ENCODE measurements at places on chromosomes 2 and 18. TPM values are rescaled to one million over a fixed set of nuclear protein-coding genes. Genes with fewer than 3 reads are reported as not detected.

Gene CRACDL
- 3.0 TPM for polyA plus RNA-seq

Gene GPR39
- polyA plus RNA-seq = 3.1 TPM

Gene TMEM178A
- polyA plus RNA-seq = 93.3 TPM

DNA sequence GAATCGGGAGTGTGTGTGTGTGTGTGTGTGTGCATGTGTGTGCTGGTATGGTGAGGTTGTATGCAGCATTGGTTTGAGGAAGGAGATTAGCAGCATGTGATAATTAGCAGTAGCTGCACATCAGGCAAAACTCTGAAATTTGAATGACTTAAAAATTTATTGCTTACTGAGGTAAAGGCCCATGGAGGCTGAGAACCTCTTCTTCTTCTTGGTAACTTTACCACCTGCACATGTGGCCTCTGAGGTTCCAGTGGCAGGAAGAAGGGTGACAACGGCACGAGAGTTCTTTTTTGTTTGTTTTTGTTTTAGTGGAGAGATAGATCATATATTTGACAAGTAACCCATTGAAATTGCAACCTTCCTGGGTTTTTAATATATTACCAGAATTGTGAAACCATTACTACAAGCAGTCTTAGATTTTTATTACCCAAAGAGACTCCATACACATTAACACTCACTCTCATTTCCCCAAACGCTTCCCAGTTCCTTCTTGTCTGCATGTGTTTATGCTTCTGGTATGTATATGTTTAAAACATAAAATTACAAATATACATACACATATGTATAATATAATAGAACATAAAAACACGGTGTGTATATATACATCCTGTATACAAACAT, 292.1 kb downstream of the PTGR3 start:
- DNase-seq = no peak

DNA sequence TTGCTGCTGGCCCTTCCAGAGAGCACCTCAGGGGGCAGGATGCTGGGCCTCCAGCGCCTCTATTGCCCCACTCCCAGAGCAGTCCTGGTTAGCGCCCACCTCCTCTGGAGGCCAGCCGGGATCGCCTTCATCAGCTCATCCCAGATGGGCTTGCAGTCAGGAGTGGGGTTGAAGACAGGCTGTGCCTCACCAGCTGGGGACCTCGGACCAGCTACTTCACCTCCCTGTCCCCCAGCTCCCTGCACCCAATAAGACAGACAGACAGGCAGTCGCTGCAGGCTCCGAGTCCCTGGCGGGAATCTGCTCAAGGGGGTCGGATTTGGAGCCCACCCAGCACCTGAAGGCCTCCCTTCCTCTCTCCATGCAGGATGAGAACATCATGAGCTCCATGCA, 18.9 kb upstream of the FAHD2A start:
- no peak for DNase-seq

DNA sequence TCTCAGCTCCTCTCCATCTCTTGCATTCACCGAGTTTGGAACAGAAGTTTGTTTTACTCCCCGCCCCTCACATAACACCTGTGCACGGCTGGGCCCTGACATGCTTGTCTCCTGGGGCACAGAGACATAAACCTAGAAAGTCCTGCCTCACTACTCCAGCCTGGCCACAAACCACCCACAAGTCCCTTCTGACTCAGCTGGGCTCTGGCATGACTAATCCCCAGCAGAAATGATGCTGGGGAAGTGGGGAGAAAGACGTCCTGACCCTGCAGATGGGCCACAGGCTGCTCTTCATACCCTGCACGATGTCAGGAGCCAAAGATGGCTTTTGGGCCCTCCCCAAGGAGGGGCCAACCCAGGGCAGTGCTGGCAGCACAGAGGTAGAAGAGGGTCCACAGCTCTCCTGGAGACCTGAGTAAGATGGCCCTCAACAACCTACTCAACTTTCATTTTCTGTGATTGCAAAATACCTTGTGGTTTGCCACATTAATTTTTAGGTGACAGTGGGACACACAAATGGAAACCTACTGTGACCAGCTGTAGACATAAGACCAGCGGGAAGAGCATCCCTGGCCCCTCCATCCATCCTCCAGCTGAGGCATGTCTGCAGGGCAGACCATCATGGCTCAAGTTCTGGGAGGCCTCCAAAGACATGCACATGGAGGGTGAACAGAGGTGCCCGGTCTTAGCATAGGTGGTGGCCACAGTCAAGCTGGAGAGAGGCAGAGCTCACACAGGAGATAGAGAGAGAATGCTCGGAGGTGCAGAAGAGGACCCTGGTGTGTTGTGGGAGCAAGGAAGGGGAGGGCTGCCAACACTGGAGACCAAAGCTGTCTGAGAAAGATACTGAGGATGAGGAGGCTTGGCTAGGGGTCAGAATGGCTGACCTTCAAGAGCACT, 40.0 kb downstream of the DNMT3A start:
- no peak for DNase-seq

DNA sequence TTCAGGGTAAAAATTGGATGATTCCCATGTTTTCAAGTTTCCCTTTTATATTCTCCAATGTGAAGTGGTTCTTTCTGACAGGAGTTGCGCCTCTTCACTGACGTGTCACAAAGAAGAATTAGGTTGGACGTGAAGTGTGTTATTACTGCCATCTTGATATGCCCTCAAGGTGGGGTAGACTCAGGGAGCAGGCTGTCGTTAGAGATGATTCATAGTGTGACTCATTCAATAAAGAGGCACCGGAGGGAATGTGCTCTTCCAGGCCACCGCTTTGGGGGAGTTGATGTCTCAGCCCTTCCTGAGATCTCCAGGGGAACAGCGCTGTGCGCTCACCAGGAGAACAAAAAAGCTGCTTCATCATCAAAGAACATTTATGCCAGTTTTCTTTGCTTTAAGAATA, 3.6 kb upstream of the DGKD start:
- DNase-seq = peak; percentile 40

DNA sequence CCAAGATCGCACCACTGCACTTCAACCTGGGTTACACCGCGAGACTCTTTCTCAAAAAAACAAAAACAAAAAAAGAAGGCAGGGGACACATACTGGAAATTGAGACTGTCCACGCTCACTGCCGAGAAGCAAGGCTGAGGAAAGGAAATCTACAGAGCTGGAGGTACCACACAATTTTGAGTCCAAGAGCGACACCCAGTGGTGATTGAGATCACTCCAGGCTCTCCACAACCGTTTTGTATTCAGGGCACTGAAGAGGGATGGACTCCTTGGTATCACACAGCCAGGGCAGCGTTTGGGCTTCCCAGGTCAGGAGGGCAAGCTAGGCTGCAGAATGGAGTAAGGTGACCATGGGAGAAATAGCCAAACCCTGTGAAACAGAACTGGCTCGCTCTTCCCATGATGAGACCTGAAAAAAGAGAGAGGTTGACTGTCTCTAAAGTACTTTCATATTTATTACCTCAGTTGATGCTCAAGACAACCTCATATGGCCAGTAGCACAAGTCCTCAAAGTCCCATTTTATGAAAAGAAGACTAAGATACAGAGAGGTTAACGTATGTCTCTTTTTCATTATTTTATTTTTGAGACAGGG, 74.5 kb upstream of the YPEL5 start:
- DNase-seq = peak; percentile 77

GRCh38 chr18:76699923-76700322, 122.4 kb upstream of the ZNF236 start:
- no peak for DNase-seq

DNA sequence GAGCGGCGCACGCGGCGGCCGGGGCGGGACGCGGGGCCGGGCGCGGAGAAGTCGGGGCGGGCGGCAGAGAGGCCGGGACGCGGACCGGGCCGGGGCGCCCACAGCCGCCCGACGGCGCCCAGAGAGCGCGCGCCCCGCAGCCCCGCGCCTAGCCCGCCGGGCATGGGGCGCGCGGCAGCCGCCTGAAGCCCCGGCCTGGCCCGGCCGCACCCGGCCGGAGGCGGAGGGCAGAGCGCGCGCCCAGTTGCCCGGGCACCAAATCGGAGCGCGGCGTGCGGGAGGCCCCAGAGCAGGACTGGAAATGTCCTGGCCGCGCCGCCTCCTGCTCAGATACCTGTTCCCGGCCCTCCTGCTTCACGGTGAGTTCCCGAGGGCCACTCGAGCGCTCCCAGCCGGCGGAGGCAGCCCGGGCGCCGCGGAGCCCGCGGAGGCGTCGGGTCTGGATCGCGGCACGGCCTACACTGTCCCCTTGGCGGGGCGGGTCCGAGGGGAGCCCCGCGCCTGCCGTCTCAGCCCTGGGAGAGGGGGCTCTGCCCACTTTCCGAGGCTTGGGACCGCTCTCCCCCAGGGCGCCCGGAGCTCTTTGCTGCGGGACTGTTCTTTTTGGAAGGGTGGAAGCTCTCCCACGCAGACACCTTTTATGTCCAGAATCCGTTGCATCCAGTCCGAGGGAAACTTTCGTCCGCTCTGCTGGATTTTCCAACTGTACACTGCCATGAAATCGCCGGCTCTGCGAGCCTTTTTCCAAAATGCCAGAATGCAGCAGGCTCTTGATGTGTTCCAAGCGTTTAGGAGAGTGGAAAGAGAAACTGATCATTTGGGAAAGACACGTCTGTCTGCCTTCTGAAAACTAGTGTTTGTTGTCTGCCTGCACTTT, 484 bp downstream of the APCDD1 start:
- DNase-seq = no peak

GRCh38 chr2:26587994-26588393, 53.2 kb downstream of the CIB4 start:
- no peak for DNase-seq

DNA sequence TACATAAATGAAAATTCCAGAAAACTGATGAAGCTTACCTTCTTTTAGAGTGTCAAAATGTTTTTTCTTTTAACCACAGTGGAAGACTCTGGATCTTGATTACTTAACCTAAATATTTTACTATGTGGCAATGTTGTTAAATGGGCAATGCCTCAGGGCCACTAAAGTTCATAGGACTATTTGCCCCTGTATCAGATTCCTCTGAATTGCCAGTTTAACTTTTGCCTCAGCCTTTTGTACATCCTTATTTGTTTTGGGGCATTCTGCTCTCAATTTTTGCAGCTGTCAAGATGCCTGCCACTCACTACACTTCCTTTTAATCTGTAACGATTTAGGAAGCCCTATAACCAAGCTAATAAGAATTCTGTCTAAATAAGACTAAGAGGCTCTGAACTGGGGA, 31.7 kb upstream of the SERTAD2 start:
- no peak for DNase-seq

Data from renal pelvis (tissue), 12 donors.